NCI-H1417 (cell line): ENCODE measurements at places on chromosomes 6 and 20.
A peak's percentile ranks its signal among the peaks of the same experiment; 100 is the strongest.

GRCh38 chr6:118679327-118679901 is 28.0 kb upstream of the CEP85L start:
- DNase-seq, result no peak

- DNase-seq, result peak; percentile 28
Observed at GRCh38 chr6:147131532-147132128, 72.6 kb upstream of the STXBP5 start.

- no peak for DNase-seq
Observed at GRCh38 chr6:108009894-108010293, 51.9 kb upstream of the SEC63 start.

GRCh38 chr6:6728169-6728941 is 139.8 kb downstream of the LY86 start:
- DNase-seq, result no peak

- no peak for DNase-seq
Observed at GRCh38 chr6:104633125-104633524, 226.6 kb downstream of the HACE1 start.

DNA sequence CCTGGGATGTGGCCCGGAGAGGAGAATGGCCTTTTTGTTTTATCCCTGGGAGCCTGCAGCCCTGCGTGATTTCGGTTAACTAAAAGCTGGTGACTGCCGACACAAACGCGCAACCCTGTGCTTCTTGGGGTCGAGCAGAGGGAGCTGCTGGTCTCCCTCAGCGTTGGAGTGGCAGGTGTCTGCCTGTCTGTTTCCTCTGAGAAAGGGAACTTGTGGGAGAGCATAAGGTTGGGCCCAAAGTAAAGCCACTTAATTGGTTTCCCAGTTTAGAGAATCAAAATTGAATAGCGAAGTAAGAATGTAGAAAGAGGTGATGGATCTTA is 500 bp downstream of the LTV1 start:
- DNase-seq, result no peak

DNA sequence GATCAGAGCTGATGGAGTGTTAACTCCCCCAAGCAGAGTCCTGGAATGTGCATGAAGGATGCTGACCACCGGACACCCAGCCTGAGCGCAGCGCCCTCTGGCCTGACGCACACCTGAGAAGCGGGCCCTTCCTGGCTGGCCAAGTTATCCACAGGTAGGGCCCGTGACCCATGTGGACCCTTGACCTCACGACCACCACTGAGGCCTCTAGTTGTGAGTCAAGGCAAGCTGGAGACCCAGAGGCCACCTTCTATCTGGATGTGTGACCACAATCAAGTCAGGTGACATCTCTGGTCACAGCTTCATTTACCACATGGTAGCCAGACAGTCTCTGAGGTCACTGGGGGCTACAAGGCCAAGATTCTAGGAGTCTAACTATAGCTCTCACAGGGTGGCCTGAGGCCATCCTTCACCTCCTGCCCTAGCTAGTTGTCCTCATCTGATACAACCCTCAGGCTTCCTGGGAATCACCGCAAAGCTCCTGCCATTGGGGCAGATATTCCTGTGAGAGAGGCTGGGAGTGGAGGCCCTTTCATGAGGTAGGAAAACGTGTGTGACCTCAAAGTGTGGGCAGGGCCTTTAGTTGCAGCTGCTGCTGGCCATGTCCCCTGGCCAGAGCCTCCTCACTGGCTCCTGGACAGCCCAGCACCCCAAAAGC is 53.1 kb downstream of the DSTN start:
- no peak for DNase-seq

- DNase-seq, result no peak
Observed at GRCh38 chr6:133631421-133631820, 257.5 kb upstream of the TCF21 start.

- DNase-seq, result no peak
Observed at GRCh38 chr6:72739368-72739779, 117.5 kb downstream of the KCNQ5 start.

DNA sequence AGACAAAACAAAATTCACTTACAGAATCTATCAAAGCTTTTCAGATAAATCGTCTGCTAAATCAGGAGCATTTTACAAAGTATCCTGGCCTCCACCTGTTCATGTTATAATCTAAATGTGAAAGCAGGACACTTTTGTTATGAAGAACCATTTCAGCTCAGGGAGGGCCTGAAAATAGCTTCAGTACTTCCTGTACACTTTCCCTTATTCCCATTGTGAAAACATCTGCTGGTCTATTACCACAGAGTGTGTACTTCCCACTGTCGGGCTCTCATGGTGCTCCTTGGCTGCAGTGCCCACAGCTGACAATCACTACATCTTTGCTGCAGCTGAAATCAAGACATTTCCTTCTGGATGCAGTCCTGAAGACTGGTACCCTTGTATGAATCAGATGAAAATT is 128.1 kb downstream of the OPRM1 start:
- DNase-seq, result no peak

DNA sequence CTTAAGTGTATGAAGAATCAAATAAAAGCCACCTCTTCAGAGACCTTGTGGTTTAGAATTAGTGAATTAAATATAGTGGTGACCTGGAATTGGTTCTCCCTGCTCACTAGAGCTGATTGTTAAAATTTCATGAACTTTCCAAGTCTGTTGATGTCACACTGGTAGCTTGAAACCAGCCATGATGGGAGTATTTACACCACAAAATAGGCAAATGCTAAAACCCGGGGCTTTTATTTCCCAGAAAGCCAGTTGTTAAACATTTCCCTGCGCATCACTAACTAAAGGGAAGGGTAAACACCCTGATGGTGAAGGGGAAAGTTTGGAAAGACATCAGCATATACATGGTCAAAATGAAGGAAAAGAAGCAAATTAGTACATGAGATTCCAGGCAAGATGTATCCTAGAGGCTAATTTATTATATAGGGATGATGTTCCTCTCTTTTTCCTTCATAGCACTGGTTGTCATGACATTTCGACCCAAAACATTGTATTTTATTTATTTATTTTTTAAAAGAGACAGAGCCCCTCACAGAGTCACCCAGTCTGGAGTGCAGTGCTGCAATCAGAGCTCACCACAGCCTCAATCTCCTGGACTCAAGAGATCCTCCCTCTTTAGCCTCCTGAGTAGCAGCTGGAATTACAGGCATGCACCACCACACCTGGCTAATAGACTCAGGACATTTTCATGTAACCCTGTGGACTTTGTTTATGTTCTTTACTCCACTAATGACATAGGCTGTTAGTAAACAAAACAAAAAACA is 123.2 kb downstream of the RIN2 start:
- no peak for DNase-seq

DNA sequence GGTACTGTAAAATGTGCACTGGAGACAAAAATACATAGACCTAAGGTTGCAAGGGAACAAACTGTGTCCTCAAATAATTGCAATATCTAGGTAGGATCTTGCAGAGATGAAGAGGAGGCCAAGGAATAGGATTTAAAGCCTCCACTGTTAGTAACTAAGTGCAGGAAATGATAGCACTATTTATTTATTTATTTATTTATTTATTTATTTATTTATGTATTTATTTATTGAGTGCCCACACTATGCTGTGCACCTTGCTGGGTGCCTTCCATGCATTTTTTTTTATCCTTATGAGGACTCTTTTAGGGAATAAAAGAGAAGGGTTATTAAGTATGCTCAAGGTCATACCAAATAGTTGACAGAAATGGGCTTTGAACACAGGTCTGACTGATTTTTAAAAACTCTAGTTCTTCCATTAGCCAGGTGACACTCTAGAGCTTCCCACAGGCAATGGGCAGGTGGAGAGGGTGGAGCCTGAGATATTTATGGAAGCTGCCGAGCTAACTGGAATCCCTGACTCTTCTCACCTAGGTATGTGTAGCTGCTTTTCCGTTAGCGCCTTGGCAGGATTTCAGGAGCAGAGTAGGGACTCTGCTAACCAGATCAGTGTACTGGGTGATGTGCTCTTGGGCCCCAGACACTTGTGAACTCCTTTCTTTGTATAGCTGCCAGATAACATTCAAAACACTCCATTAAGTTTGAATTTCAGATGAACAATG is 12.8 kb upstream of the NUP153 start:
- no peak for DNase-seq

DNA sequence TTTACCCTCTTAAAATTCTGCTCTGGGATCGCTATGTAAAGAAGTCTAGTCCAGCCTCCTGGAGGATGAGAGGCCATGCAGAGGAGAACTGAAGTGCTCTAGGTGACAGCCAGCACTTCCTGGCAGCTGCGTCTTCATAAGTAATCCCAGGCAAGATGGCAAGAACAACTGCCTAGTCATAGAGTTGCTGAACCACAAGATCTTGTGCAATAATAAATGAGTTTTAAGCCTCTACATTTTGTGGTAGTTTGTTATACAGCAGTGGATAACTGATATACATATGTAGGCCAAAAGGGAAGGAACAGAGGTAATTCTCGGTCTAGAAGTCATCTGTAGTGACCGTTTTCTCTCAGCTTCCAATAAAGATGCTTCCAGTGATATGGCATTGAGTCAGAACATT is 103.8 kb upstream of the FLRT3 start:
- no peak for DNase-seq

DNA sequence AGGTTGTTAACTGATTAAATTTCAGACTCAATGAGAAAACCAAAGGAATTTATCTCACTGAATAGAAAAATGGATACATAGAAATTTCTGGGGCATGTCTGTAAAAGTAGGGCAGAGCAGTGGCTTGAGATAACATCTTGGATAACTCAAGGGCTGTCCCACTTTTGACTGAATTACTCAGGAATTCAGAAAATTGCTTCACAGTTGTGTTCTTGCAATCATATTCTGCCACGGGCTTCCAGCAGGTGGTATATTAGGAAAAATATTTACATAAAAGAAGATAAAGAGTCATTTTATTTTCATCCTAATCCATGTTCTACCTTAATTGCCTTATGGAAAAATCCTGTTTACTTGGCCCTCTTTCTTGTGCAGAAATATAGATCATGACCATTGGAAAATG is 156.4 kb upstream of the AKIRIN2 start:
- no peak for DNase-seq

DNA sequence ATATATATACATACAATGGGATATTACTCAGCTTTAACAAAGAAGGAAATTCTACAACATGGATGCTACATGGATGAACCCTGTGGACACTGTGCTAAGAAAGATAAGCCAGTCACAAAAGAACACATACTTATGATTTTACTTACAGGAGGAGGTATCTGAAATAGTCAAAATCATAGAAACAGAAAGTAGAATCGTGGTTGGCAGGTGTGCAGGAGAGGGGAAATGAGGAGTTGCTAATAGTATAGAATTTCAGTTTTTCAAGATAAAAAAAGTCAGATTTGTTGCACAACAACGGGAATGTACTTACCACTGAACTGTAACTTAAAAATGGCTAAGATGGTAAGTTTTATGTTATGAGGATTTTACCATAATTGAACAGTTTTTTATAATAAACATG is 706.3 kb downstream of the TFAP2A start:
- DNase-seq, result no peak

DNA sequence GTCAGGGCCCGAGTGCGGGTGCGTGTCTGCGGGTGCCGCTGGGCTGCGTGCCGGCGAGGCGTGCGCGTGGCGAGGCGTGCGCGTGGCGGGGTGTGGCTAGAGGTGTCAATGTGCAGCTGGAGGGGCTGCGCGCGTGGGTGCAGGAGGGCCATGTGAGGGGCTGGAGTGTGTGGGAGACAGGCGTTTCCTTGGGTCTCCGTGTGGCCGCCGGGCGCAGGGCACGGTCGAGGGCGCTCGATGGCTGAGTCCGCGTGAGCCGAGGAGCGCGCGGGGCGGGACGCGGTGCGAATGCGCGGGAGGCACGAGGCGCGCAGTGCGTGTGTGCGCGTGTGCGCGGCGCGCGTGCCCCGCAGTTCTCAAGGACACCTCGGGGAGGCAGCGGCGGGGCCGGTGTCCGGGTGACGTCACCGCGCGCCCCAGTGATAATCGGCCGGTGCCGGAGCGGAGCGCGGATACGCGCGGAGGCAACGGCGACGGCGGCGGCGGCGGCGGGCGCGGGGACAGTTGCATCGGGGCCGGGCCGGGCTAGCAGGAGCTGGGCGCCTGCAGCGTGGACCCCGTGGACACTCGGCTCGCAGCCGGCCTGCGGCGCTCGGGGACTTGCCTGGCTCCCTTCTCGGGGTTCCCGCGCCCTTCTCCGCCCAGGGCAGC is 38.7 kb downstream of the YTHDF1 start:
- DNase-seq, result peak; percentile 62

DNA sequence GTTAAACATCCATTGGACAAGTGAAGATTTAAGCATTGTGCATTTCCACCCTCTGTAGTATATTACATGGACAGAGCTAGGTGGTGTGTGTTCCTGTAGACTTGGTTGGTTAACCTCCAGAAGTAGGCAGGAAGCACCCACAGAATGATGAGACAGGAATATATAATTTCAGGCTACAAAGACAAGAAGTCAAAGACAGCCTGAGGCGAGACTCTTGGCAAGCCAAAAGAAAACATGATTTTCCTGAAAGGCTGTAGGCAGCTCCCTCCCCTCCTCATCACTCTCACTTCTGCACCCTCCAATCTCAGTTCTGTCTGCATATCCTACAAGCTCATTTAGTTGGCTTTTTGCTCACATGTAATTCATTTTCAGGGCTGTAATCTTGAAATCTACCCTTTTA is 110.0 kb upstream of the SLC35B3 start:
- DNase-seq, result no peak

- DNase-seq, result no peak
Observed at GRCh38 chr20:43185901-43186300, 3.8 kb downstream of the PTPRT start.

DNA sequence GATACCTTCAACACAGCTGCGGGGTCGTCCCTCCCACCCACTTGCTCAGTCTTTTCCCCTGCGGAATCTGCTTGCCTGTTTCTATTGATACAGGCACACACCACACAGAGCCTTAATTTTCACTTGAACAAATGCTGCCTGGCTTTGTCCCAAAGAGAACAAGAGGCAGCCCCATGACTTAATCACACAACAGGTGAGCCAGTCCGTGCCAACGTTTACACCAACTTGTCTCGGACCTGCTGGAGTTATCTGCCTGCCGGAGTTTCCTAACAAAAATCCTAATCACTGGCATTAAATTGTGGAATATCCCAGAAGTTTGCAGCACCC is 186.8 kb upstream of the RREB1 start:
- no peak for DNase-seq

- DNase-seq, result no peak
Observed at GRCh38 chr20:64055396-64055892, 6.0 kb upstream of the SOX18 start.

DNA sequence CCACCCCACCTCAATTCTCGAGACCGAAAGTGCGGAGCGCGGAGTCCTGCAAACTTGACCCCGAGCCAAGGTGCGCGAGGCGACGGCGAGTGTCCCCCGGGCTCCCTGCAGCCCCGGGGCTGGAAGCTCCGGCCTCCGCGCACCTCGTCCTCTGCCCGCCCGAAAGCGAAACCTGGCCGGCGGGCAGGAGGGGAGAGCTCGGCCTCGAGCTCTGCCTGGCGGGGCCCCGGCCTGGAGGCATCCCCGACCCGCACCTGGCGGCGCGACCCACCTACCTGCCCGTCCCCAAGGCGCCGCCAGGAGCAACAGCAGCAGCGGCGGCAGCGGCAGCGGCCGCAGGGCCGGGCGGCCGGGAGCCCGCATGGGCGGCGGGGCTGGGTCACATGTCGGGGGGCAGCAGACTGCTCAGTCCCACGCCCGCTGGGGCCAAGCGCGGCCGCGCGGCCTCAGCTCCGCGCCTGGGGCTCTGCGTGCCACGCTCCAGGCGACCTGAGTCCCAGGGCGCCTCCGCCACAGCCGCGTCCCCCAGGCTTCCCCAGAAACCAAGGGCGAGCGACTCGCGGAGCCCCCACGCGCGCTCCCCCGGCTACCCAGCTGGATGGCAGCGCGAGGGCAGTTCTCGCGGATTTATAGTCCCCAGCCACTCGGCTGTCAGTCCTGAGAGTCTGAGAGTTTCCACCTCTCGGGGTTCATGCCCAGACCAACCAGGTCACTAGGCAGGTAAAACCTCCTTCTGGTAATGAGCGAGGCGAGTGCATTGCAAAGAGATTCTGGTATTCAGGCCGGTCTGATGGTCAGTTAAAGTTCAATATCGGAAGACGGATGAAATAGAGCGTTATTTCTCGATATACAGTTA is at the start of gene IL20RA:
Gene IL20RA (minus strand): TSS at position 600 of the 856 bp plus-strand sequence. CDS start 237 bp downstream, at position 363.
- peak; percentile 94 for DNase-seq
